Islet precursor cell (in vitro differentiated cells): ENCODE measurements at places on chromosomes 5 and 9.

DNA sequence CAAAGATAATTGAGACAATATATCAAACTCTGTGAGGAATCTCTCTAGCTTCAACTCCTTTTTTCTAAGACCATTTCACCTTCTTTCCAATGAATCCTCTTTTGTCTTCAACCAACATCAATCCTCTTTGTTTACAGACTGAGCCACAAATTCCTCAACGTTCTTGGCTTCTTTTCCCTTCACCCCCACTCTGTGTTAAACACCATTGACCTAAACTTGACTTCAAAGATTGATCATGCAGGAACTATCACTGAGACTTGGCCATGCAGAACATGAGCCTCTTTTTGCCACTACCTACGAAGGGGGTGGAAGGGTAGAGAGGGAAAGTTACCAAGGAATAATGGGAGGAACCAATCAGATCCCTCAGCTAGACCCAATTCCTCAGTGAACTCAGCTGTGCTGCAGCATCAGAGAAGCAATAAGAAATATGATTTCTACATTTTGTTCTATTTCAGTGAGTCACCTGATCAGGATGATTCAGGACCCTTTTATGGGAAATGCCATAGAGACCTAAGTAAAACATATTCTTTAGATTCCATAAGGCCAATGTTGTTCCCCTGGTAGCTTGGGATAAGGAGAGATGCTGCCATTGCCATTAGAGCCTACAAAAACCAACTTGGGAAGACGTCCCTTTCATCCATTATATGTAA, 187.7 kb upstream of the RGMB start:
- DNase-seq: no peak

DNA sequence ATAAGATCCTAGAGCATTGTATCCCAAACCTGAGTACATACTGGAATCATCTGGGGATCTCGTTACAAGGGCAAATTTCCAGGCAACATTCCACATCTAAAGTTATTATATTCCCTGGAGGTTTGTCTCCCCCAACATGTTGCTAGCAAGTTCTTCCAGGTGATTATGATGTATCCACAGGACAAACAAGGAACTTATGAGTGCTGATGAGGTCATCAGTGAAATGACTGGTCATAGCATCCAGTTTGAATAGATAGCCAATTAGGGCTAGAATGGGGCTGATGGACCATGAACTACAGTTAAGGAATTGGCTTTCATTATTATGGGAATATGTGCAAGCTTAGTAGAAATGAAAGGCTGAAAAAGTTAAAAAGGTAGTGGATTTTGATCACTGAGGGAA, 115.2 kb downstream of the CWC27 start:
- DNase-seq: no peak

DNA sequence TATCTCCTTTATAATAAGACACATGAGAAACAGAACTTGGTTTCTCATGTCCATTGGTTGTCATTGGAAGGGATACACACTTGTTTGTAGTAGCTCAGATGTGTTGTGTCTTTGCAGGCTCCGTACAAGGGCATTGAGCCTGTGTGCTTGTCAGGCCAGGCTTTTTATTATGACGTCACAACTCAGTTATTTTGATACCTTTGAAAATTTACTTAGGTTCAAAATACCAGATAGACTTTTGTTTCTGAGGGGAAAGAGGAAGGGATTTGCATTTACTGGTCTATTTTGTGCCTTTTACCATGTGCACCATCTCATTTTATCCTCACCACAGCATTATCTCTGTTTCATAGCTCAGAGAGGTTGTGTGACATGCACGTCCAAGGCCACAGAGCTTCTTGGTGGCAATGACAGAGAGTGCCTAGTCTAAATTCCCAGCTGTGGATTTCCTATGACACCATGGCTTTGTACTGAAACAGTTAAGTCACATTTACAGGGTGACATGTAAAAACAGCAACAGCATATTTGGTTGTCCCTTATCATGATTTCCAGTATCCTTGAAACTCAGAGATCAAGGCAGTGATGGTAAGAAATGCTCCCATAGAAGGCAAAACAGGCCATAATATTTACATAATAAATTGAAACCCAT, 268.7 kb downstream of the AOPEP start:
- no peak for DNase-seq

DNA sequence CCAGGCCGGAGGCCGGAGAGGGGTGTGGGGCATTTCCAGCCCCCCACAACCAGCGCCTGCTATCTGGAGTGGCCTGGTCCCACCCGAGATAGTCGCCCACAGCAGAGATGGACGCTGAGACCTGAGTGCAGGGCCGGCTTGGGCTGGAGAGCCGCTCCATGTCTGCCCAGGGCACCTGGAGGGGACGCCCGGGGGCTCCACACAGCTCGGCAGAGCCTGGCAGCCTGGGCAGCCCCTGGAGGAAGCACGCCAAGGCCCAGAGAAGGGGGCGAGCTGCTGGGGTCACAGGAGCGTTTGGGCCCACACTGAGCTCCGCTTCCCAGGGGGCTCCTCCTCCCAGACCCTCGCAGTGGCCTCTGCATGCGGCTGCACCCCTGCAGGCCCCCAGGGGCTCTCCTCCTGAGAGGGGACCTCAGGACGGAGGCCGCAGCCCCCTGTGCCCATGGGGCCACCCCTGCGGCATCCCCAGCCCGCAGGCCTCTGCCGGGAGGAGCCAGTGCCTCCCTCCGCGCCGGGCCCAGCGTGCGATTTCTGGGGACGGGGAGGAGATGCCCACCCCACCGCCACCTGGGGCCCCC, 42.2 kb upstream of the EGFL7 start:
- no peak for DNase-seq

- no peak for DNase-seq
Measured at GRCh38 chr5:1334831-1335539, 9.9 kb downstream of the CLPTM1L start.

GRCh38 chr9:130539420-130540223, 39.8 kb upstream of the FUBP3 start:
- no peak for DNase-seq

GRCh38 chr5:44236040-44236439, 153.2 kb downstream of the FGF10 start:
- no peak for DNase-seq
